ENCODE measurements at places on chromosomes 5 and 9.

DNA sequence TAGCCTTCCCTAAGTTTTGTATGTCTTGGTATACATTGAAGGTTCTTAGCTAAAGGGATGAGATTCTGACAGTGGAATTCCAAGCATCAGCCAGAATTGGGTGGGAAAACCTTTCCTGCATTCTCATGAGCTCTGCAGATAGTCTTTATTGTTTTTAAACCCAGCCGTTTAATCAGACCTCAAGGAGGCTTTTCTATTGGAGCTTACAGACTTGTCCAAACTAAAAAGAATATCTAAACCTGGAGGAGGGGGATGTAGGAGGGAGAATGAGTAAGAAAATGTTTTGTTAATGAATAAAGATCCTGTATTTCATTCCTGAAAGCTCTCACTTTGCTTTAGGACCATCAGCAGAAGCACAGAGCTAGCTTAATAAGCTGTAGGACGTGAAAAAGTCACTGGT lies 41.7 kb downstream of the EBF1 start:
- no peak for DNase-seq

- no peak for DNase-seq
Measured at GRCh38 chr5:137995749-137996128, 37.1 kb downstream of the FAM13B start.

GRCh38 chr5:162227075-162227474 lies 159.5 kb downstream of the GABRG2 start:
- DNase-seq: no peak

DNA sequence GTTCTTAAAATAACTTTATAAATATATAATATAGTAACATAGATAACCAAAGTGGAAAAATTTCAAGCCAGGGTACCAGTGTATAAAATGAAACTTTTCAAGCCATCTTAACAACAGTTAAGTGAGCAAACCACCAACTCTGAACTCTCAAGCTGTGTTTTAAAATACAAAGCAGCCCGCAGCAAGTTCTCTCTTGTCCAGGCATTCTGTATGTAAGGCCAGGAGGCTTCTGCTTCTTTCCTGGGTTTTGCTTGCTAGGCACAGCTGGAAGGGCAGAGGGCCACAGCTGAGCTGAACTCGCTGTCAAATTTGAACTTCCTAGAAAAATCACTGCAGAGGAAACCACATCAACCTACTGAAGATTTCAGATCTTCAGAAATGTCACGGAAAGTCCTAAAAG lies 6.8 kb upstream of the CTNNAL1 start:
- DNase-seq: no peak

GRCh38 chr5:88690409-88691229 lies 192.4 kb downstream of the MEF2C start:
- peak; percentile 43 for DNase-seq

DNA sequence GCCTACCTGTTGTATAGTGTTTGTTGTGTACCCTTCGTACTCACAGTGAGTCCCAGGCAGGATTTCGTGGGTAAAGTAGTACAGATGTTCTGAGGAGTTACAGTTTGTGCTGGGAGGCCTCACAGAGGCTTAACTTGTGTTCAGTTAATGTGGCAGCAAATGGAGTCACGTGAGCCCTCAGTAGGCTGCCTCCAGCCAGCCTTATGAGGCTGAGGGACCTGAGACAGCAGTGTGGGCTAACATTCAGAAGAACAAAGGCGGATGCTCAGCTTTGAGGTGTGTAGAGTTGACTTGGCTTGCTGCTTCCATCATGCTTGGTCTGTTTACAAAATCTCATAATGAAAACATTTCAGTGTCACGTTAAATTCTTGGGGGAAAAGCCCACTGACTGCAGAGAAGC lies 118.1 kb downstream of the TRIO start:
- no peak for DNase-seq
